ENCODE measurements at places on chromosomes 12 and 14.

DNA sequence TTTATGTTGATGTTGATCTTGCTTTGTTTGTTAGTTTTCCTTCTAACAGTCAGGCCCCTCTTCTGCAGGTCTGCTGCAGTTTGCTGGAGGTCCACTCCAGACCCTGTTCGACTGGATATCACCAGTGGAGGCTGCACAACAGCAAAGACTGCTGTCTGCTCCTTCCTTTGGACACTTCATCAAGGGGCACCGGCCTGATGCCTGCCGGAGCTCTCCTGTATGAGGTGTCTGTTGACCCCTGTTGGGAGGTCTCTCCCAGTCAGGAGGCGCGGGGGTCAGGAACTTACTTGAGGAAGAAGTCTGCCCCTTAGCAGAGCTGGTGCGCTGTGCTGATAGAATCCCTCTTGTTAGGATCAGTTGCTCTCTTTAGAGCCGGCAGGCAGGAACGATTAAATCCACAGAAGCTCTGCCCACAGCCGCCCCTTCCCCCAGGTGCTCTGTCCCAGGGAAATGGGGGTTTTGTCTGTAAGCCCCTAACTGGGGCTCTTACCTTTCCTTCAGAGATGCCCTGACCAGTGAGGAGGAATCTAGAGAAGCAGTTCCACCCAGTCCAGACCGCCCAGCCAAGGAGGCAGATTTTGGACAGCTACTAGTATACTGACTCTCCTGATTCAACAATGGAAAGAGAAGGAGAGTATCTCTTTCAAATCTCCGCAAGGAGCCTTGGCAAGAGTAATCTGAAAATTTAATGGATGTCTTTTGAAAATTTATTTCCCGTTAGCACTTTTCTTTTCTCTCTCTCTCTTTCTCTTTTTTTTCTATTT, 25.2 kb downstream of the MIA2 start:
- no peak for DNase-seq

- DNase-seq, result no peak
Observed at GRCh38 chr12:48288387-48289268, 62.1 kb downstream of the ZNF641 start.

- no peak for DNase-seq
Observed at GRCh38 chr14:63209160-63209559, 4.9 kb downstream of the RHOJ start.

DNA sequence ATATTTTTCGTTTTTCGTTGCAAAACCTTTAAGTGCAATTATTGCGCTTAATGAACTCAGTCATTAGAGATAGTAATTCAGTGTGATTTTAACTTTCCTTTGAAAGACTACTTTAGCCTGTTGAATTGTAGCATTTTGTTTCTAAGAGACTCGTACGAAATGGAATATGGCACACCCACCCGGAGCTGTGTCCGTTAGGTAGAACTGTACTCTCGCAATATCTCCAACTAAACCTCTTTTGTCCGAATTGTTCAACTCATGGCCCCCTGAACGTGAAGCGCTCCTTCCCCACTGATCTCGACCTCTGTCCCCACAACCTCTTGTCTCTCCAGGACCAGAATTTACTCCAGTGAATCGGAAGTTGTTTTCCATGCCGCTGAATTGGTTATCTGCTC, 800 bp downstream of the PCNX4 start:
- no peak for DNase-seq

DNA sequence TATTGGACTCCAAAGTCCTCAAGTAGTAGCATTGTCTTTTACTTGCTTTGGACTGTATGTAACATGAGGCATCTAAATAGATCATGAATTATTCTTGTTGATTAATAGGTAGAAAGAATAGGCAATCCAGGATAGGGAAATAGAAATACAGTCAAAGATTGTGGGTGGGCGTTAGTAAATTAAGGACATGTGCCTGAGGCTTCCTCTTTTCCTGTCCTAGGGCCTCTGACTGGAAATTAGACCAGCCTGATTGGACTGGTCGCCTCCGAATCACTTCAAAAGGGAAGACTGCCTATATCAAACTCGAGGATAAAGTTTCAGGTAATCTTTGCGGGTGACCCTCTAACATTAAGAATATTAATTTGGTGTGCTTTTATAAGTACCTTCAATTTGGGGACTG, 7.6 kb downstream of the NECAP1 start:
- DNase-seq, result no peak

DNA sequence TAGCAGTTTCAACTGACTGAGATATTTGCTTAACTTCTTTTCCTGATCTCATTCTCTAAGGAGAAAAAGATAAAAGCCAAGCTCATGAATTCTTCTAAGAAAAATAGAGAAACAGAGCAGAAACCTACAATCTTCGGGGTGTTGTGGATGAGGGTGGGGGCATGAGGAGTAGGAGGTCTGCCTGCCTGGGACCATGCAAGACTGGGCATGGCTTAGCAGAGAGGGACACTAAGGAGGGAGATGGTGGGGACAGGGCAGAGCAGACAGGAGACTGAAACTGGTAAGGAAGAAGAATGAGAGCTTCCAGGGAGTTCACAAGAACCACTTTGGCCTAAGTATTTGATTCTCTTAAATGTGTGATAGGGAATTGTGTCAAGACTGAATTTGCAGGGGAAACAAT, 188.0 kb downstream of the CFAP54 start:
- no peak for DNase-seq

- DNase-seq, result no peak
Observed at GRCh38 chr14:50388256-50388931, 8.3 kb downstream of the CDKL1 start.

- no peak for DNase-seq
Observed at GRCh38 chr12:91990525-91990924, 155.1 kb downstream of the BTG1 start.

GRCh38 chr12:116324654-116325335, 47.3 kb upstream of the MED13L start:
- no peak for DNase-seq

GRCh38 chr12:25789541-25789944, 168.9 kb upstream of the RASSF8 start:
- no peak for DNase-seq

GRCh38 chr12:80441921-80442320, 2.1 kb upstream of the PTPRQ start:
- no peak for DNase-seq

GRCh38 chr14:90911121-90911520, 94.9 kb upstream of the TTC7B start:
- DNase-seq, result no peak

DNA sequence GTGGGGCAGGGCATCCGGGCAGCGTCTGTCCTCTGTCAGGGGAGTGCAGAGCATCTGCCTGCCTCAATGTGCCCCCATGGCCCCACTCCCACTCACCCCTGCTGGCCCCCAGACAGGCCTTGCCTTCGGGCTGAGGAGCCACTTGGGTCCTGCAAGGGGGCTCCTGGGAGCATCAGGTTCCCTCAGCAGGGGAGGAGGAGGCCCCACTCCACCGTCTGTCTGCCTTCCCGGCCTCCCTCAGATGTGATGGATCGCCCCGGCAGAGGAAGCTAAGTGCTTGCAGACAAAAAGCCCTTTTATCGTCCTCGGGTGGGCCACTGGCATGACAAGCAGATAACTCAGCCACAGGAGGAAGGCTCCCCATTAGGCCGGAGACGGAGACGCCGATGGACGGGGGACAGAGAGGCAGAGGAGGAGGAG, 35.1 kb downstream of the NCOR2 start:
- DNase-seq, result no peak

- DNase-seq, result no peak
Observed at GRCh38 chr14:90604356-90604755, 207.5 kb downstream of the CALM1 start.

DNA sequence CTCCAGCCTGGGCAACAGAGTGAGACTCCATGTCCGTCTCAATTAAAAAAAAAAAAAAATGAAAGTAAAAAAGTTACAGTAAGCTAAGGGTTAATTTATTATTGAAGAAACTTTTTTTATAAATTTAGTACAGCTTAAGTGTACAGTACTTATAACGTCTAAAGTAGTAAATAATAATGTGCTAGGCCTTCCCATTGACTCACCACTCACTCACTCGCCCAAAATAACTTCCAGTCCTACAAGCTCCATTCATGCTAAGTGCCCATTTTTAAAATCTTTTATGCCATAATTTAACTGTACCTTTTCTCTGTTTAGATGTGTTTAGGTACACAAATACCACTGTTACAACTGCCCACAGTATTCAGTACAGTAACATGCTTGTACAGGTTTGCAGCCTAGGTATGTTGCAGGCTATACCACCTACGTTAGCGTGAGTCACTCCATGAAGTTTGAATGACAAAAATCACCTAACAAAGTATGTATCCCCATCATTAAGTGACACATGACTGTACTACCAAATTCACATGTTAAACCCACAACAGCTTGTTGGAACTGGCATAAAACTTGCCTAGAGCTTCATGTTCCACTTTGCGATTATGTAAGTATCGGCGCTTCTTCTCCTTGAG, 10.7 kb downstream of the KANSL2 start:
- DNase-seq, result no peak

- DNase-seq, result no peak
Observed at GRCh38 chr14:81023095-81023710, 67.8 kb downstream of the TSHR start.

DNA sequence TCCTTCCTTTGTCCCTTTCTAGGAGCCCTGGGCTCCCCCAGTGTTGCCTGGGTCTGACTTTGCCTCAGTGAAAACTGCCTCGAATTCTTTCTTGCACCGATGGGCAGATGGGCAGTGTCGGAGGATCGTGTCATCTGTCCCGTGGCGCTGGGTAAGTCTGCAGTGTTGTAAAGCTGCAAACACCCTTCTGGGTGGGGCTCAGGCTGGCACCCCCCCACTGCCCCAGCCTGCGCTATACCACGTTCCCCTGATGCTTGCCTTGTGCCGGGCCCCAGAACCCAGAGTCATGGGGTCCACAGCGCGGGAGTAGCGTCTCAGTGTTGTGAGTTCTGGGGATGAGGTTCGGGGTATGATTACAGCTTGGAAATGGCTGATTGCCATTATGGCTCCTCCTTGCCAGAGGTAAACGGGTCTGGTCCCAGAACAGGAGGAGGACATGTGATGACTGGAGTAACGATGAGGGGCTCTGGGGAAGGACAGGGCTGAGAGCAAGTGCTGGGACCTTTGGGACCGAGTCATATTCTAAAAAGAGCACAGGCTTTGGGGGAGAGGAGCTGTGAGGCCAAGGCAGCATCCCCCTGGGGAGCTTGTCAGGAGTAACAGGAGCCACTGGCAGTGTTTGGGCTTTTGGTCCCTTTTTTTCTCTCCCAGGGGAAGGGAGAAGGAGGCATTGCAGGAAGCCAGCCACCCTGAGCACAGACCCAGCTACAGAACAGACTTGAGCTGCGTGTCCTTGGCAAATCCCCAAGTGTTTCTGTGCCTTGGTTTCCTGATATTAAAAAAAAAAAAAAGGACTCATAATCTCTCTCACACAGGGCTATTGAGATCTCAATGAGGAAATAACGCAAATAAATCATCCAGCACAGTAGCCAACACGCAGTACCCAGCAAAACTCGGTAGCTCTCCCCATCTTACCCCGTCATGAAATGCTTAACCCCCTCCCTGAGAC, 4.3 kb downstream of the RTL1 start:
- DNase-seq, result no peak

DNA sequence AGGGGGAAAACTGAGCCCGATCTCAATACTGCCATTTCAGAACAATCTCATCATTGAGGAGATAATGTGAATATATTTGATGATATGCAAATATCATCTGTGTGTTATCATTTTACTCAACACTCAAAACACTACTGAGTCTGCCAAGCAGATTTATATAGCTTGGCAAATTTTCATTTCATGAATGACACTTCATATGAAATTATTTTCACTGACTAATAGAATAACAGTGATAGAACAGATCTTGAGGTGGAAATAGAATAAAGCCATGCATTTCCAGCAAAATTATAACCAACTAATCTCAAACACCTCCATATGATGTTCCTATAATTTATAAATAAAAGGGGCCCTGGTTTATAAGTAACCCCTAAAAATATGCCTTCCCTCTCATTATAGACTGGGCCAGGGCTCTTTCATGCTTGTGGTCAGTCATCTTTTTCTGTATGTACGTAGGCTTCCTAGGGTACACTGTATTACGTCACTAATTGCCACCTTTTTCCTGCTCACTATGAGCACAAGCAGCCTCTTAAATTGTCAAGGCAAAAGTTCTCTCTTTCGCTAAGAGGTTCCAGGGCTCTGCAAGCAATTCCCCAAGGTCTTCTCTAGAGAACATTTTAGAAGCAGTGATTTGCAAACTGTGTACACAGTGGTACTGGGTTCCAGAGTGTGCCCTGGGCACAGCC, 197.1 kb upstream of the FOXN3 start:
- DNase-seq, result no peak

GRCh38 chr12:111846016-111846415, 4.0 kb downstream of the MAPKAPK5 start:
- DNase-seq, result no peak

DNA sequence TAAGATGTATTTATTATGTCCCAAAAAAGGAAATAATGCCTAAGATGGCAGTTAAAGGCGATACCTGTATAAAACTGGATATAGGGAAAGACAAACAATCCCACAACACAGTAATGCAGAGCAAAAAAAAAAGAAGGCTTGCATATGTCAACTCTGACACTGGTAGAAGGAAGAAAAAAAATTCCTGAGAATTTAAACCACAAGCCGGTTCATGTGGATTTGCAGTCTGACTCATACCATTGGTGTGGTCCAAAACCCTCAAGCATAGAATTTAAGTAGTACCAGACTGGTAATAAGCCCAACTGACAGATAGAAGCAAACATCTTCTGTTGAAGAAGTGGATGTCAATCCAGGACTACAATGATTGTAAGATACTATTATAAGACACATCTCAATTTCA, 7.2 kb downstream of the DNAI7 start:
- no peak for DNase-seq

DNA sequence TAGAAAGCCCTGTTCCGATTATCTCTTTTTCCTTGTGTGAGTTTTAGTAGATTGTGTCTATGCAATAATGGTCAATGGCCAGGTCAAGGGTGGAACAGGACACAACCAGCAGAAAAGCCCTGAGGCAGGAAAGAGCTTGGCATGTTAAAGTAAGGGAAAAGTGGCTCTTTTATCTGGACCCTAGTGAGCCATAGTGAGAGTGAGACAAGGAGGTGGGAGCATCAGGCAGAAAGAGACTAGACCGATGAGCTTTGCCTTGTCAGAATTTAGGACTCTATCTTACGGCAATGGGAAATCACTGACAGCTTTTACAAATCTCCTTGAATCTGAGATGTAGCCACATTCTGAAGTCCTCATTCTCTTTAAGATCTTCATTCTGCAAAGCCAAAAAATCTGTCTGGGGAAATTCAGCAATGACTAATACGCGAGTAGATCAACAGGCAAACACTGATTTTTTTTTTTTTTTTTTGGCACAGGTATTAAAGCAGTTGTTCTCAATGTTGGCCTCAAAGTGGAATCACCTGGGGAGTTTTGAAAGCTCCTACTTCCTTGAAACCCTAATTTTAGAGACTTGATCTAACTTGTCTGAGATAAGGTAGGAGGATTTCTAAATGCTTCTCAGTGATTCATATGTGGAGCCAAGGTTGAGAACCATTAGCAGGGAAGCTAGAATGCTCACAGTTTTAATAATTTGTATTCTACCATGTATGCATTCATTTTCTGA, 33.9 kb downstream of the TMEM19 start:
- DNase-seq, result no peak

DNA sequence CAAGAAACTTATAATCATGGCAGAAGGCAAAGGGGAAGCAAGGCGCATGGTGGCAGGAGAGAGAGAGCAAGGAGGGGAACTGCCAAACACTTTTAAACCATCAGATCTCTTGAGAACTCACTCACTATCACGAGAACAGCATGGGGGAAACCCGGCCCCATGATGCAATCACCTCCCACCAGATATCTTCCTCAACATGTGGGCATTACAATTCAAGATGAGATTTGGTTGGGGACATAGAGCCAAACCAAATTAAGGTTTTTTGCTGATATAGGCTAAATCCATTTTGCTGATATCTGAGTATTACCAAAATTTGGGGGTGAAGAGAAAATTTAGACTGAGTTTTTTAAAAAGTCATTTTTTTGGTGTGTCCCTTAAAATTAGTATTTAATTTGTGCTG, 54.9 kb upstream of the TMX1 start:
- no peak for DNase-seq
